ENCODE measurements at places on chromosomes 3 and 15. TPM values are rescaled to one million over a fixed set of nuclear protein-coding genes. Genes with fewer than 3 reads are reported as not detected.

PLXNB1 gene
- total RNA-seq: 120 TPM

SLC9A9 gene
- total RNA-seq: 14.2 TPM

PROS1 gene
- total RNA-seq: 45.6 TPM

CHRM5 gene
- not detected for total RNA-seq

PSMA4 gene
- total RNA-seq: 118 TPM

KLF13 gene
- total RNA-seq: 57.3 TPM

ZNF385D gene
- total RNA-seq: 7.7 TPM

ITIH4 gene
- 3.2 TPM for total RNA-seq

PLSCR5 gene
- total RNA-seq: not detected

TOP2B gene
- total RNA-seq: 115 TPM

ZNF501 gene
- 7.2 TPM for total RNA-seq

ACP3 gene
- total RNA-seq: 2.1 TPM

DNA sequence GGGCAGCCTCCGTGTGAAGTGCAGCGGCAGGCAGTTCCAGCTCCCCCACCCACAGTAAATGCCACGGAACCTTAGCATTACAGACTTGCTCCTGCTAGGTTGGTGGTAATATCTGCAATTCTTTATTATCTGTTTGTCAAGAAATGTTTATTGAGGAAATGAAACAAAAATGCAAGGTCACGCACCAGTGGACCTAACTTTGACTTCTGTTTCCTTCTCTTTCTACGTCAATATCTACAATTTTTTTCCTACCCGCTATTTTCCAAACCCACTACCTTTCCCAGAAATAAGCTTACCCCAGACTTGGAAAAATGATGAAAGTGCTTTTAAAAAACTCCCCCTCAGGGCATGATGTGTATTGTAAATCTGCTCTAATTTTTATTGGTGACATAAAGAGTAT lies 18.9 kb downstream of the ILDR1 start:
- peak; percentile 60 for DNase-seq

- DNase-seq: no peak
Measured at GRCh38 chr15:90481023-90481422, 48.7 kb upstream of the CRTC3 start.

DNA sequence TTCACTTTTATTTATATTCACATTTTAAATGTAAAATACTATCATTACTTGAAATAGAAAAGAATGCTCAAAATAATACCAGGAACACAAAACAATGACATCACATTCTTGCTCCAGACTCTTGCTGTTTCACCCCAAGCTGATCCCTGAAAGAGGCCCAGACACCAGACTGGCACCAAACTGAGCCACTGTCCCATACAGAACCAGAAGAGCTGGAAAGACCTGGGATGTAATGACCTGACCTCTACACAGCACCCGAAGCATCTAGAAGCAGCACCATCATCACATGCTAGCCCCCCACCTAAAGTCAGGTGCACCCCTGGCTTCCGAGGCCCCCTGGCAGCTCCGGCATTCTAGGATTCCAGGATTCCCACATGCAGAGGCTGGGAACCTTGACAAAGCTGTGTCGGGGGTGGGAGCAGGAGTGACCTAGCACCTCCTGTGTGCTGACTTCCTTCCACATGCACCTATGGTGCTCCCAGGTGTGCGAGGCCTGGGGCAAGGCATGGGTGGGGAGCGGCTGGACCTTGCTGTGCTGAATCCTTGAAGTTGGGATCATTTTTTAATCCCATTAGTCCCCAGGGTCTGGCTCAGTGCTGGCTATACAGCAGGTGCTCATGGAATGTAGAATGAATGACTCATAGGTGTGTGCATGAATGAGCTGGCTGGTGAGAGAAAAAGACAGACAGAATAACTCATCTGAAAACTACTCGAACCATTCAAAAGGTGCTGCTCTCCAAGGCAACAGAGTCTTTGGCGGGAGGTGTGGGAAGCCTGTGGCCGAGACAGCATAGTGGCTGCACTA lies 144.7 kb upstream of the IQSEC1 start:
- no peak for DNase-seq

- DNase-seq: peak; percentile 98
Measured at GRCh38 chr15:93087825-93088199, 1.2 kb downstream of the RGMA start.

DNA sequence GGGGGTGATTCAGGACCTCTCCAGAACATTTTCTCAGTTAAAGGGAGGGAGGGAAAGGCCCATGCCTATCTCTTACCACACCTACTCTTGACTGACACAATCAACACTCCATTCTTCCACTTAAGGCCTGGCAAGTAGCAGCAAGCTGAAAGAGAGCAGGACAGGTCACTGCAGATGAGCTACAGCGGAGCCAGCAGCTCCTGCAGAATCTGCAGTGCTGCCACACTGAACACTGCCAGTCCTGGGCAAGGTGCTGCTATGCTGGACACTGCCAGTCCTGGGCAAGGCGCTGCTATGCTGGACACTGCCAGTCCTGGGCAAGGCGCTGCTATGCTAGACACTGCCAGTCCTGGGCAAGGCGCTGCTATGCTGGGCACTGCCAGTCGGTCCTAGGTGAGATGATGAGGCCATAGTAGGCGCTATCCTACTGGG lies 143.7 kb downstream of the MYLK start:
- DNase-seq: no peak

GRCh38 chr3:154224866-154225265 lies 99.4 kb downstream of the DHX36 start:
- DNase-seq: no peak

GRCh38 chr3:107718547-107718946 lies 195.8 kb downstream of the BBX start:
- no peak for DNase-seq

- no peak for DNase-seq
Measured at GRCh38 chr15:78048628-78048920, 28.9 kb downstream of the TBC1D2B start.

GRCh38 chr15:67180514-67181191 lies 73.8 kb downstream of the AAGAB start:
- DNase-seq: no peak

- DNase-seq: no peak
Measured at GRCh38 chr3:185763347-185764005, 61.4 kb downstream of the IGF2BP2 start.

- no peak for DNase-seq
Measured at GRCh38 chr3:193686665-193687483, 93.9 kb downstream of the OPA1 start.

- DNase-seq: no peak
Measured at GRCh38 chr3:185649414-185649813, 63.3 kb downstream of the SENP2 start.

GRCh38 chr3:104101736-104102135 lies 1265.0 kb upstream of the ALCAM start:
- no peak for DNase-seq

GRCh38 chr3:148816981-148817525 lies 10.6 kb upstream of the CPB1 start:
- DNase-seq: no peak

- no peak for DNase-seq
Measured at GRCh38 chr3:104873331-104873730, 493.4 kb upstream of the ALCAM start.

- DNase-seq: no peak
Measured at GRCh38 chr3:57583544-57583943, 13.6 kb downstream of the ARF4 start.

DNA sequence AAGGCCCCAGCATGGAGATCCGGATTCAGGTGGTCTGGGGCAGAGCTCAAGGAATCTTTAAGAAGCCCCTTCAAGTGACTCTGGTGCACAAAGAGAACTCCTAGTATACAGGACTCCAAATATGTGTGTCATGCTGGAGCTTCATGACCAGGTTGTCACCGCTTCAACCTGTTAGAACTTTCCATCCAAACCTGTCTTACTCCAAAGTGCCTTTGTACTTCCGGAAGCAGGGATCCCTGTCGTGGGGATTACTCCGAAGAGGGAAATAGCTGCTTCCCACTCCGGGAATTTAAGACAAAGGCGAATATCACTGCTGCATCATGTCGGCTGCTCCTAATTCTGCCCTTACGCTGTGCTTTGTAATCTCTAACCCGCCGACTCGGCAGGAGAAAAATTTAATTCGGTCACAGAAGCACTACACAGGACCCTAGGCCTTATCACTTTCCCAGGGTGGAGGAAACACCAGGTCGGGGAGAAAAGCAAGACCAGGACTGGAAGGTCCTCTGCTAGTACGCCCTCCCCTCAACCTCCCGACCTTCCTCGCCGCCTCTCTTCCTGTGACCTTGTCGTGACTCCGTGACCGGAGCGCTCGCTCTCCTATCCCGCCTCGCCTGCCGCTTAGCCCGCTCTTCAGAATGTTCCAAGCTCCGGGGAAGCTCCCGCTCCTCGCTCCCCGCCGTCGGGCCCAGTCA lies 730 bp downstream of the HIGD1A start:
- no peak for DNase-seq

DNA sequence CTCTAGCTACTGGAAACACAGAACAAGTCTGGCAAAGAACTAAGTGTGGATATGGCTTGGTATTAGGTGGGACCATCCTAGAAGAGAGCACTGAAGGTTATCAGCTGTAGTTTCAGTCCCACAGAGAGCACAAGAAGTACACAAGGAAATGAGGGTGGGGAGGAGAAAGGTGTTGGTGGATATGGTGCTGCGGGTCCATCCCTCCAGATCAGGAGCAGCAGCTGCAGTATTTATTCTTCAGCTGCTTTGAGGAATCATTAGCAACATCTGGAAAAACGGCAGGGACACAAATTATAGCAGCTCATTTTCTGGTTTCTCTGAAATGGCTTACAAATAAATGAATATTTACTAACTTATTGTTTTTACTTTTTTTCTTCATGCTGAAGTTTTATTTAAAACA lies 29.0 kb downstream of the CD80 start:
- DNase-seq: no peak

DNA sequence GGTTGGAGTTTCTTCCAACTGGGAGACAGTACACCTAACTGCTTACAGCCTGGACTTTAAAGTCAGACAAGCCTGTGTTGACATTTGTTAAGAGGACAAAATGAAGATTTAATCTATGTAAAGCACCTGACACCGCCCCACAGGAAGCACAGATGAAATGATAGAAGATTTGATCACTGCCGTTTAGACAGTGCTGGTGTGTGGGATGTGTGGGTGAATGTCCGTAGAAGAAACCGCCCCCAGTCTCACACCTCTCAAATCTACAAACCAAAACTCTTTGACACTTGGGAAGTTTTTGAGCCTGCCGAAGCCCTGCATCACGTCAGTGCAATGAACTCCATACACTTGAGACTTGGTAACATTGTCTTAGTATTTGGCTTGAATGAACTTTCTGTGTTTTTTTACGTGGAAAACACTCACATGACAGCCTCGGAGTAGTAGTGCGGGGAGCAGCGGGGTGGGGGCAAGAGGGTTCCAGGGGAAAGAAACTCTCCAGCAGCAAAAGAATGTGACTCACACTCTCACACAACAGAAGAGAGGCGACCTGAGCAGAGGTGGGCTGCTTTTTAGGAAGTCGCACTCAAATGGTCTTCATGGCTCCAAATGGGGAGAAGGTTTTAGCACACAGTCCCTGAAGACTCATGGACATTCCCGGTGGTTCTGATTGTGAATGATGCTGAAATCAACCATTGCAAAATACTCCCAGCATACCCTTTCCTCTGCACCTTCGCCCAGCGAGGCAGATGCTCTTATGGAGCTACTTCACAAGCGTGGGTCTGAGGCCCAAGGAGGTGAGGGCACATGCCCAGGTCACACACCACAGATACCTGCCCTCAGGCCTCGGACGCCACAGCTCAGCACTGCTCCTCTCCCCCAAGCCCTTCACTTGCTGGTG lies 79.2 kb downstream of the SRGAP3 start:
- no peak for DNase-seq

- peak; percentile 97 for DNase-seq
Measured at GRCh38 chr3:9396301-9396631, 1.1 kb upstream of the SETD5 start.

- DNase-seq: no peak
Measured at GRCh38 chr15:50166216-50166615, 15.8 kb upstream of the SLC27A2 start.

- DNase-seq: no peak
Measured at GRCh38 chr3:126961791-126962461, 21.0 kb upstream of the PLXNA1 start.

GRCh38 chr15:50117431-50118027 lies 1.5 kb downstream of the ATP8B4 start:
- no peak for DNase-seq

GRCh38 chr3:131912255-131912654 lies 122.6 kb downstream of the CPNE4 start:
- DNase-seq: no peak

DNA sequence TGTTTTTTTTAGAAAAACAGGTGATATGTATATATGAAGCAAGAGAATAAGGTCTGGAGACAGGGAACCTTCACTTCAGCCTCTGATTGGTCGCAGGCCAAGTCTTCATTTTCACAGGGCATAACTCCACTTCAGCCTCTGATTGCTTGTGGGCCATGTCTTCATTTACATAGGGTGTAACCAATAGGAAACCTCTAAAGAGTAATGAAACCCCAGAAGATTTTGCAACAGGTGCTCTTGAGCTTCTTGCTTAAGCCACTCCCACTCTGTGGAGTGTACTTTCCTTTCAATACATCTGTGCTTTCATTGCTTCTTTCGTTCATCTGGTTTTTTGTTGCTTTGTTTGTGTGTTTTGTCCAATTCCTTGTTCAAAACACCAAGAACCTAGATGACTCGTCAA lies 22.6 kb upstream of the SCG3 start:
- DNase-seq: no peak

- DNase-seq: no peak
Measured at GRCh38 chr15:63636518-63637061, 39.4 kb downstream of the FBXL22 start.

- no peak for DNase-seq
Measured at GRCh38 chr15:101359365-101359947, 64.4 kb upstream of the SNRPA1 start.

DNA sequence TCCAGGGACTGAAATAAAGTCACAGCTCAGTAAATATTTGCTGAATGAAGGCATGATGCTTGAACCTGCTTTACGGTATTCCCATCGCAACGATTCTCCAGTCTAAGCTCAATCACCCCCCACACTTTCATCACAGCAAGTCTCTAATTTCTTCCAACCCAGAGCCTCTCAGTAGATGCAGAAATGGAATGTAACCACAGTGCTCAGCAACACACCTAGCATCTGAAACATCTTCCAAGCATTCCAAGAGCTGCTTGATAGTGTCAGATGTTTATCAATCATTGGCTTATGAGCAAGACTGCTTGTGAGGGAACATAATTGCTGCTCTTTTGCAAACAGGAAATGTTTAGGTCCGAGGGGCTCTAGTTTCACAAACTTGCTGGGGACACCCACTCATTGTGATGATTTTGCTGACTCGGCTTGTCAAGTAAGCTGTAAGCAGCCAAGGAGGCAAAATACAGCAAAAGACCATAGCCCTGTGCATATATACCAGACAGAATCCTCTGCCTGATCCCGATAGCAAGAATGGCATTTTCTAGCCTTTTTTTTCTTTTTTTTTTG lies 751.2 kb downstream of the NR2F2 start:
- no peak for DNase-seq
